AML-193 (cell line): ENCODE measurements at places on chromosomes 5 and 9.

DNA sequence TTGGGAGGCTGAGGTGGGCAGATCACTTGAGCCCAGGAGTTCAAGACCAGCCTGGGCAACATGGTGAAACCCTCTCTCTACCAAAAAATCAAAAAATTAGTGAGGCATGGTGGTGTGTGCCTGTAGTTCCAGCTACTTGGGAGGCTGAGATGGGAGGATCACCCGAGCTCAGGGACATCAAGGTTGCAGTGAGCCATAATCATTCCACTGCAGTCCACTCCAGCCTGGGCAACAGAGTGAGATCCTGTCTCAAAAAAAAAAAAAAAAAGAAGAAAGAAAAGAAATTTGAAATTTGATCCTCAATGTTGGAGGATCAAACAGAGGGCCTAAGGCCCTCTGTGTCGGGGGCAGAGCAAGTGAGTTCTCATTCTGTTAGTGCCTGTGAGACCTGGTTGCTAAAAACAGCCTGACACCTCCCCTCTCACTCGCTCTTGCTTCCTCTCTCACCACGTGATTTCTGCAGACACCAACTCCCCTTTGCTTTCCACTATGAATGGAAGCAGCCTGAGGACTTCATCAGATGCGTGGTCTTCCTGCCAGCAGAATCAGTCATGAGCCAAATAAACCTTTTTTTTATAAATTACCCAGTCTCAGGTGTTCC, 8.4 kb upstream of the GOLPH3 start:
- no peak for DNase-seq

- no peak for DNase-seq
These were observed 160.3 kb upstream of the MVB12B start for GRCh38 chr9:126166291-126166690.

GRCh38 chr5:19795218-19795617, 192.8 kb downstream of the CDH18 start:
- DNase-seq: no peak

GRCh38 chr5:88745093-88745696, 137.8 kb downstream of the MEF2C start:
- peak; percentile 23 for DNase-seq

GRCh38 chr9:109969011-109969410, 189.0 kb downstream of the PALM2AKAP2 start:
- no peak for DNase-seq

- no peak for DNase-seq
These were observed 176.1 kb downstream of the PCSK1 start for GRCh38 chr5:96256795-96257470.

DNA sequence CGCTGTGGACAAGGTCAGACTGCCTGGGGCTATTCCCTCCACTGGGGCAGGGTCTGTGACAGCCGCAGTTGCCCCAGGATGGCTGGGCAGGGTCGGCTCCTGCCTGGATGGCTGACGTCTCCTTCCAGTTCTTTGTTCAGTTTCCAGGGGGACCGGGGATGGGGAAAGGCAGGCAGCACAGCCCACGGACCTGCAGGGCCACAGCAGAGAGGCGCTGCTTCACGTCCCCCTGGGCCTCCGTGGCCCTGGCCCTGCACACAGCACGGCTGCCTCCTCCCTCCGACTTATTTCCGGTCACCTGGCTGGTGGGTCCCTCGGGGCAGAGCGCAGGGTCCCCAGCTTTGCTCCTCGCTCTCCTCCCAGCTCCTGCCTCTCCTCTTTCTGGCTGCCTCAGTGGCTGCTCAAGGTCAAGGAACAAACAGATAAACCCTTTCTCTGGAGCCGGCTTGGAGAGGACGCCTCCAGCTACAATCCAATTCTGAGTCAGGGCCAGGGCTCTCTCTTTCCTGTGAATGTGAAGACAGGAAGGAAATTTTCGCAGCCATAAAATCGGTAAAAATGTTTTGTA, 169.7 kb downstream of the C9orf50 start:
- DNase-seq: no peak

- DNase-seq: no peak
These were observed 17.4 kb downstream of the DNAJA1 start for GRCh38 chr9:33042473-33042872.
